ENCODE measurements at places on chromosomes 7 and 10.

DNA sequence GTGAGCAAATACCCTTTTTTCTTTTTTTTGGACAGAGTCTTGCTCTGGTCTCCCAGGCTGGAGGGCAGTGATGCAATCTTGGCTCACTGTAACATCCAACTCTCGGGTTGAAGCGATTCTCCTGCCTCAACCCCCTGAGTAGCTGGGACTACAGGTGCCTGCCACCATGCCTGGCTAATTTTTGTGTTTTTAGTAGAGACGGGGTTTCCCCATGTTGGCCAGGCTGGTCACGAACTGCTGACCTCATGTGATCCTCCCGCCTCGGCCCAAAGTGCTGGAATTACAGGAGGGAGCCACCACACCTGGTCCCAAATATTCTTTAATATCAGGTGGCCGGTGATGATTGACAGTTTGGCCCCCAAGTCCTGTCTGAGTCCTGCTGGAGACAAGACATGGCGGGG is 6.6 kb downstream of the LAT2 start:
- no peak for DNase-seq

- no peak for DNase-seq
These were observed 101.0 kb upstream of the JCAD start for GRCh38 chr10:30160271-30160982.

- DNase-seq: no peak
These were observed 91.8 kb downstream of the RNLS start for GRCh38 chr10:88491314-88491713.

- no peak for DNase-seq
These were observed 85.8 kb upstream of the GPR22 start for GRCh38 chr7:107384025-107384424.

DNA sequence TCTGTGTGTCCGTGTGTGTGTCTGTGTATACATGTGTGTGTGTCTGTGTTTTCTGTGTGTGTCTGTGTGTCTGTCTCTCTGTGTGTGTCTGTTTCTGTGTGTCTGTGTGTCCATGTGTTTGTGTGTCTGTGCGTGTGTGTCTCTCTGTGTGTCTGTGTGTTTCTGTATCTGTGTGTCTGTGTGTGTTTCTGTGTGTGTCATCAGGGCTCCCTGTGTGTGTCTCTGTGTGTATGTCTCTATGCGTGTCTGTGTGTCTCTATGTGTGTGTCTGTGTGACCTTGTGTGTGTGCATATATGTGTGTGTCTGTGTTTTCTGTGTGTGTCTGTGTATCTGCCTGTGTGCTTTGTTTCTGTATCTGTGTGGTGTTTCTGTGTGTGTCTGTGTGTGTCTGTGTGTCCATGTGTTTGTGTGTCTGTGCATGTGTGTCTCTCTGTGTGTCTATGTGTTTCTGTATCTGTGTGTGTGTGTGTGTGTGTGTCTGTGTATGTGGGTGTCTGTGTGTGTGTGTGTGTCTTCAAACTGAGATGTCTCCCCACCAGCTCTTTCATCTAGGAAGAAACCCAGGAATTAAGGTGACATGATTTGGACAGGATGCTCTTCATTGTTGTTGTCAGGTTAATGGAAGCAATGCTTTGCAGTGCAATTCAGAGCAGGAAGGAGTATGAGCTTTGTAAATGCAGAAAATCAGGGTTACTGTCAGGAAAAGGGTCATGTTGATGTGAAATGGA is 20.7 kb upstream of the PPIF start:
- no peak for DNase-seq

- no peak for DNase-seq
These were observed 20.6 kb upstream of the ADAMTS14 start for GRCh38 chr10:70651661-70652060.

DNA sequence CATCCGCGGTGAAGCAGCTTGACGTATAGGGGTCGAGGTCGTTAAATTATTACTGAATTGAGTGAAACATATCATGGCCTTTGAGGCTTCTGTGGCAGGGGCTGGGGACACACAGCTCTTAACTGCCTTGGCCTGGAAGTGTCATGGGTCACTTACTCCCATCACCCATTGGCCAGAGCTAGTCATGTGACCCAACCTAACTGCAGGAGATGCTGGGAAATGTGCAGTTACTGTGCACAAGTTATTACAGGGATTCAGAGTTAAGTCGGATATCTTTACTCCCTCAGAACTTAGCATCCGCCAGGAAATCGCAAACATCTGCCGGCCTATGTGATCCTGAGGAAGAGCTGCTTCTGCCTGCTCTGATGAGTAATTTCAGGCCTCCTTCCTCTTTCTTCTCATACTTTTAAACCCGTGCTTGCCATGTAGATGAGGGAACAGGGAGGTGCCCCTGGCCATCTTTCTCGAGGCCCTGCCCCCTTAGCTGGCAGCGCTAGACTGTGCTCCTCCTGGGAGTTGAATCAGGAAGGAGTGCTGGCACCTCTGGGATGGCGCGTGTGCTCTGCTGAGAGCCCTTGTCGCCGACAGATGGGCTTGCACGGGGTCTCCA is 203.6 kb downstream of the TCF7L2 start:
- DNase-seq: no peak

DNA sequence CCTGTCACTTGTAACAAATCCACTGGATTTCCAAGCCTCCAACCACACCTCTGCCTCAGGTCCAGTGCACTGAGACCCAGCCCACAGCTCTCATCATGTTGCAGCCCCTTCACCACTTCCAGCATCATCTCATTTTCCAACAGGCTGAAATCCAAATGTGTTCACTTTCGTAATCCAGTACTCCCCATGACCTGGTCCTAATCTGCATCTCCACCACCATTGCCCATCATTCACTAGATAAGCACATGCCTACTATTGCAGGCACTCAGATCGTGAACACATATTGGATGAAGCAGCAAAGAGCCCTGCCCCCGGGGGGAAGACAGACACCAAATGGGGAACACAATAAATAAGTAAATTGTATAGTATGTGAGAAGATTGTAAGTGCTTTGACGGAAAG is 76.1 kb upstream of the INSIG1 start:
- DNase-seq: no peak

- DNase-seq: no peak
These were observed 48.5 kb downstream of the MALRD1 start for GRCh38 chr10:19097151-19097550.

DNA sequence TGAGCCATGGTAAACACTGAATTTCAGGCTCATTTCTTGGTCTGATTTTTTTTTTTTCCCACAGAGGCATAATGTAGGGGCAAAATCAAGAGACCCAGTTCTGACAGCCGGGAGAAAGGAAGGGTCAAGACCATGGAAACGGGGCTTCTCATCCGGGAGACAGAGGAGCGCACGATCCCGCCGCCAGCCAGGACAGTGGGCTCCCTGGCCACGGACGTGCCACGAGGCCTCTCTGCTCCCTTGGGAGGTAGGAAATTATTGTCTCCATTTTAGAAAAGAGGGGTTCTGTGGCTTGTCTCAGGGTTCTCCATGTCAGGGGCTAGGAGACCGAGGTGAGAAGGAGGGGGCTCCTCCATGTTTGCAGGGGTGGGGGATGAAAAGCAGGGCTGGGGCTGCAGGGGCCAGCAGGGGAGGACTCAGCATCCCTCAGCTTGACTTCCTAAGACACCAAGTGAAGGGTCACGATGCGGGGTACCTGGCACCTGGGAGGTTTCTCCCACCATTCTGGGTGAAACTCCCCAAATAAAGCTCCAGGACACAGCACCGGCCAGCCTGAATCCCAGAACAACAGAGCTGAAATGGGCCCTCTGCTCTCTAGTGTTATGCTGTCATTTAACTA is 37.6 kb downstream of the PPIF start:
- DNase-seq: no peak

GRCh38 chr7:116242178-116242577 is 31.8 kb downstream of the TES start:
- peak; percentile 17 for DNase-seq
